ENCODE measurements at places on chromosomes 1 and 21. TPM values are rescaled to one million over a fixed set of nuclear protein-coding genes. Genes with fewer than 3 reads are reported as not detected.

DNA sequence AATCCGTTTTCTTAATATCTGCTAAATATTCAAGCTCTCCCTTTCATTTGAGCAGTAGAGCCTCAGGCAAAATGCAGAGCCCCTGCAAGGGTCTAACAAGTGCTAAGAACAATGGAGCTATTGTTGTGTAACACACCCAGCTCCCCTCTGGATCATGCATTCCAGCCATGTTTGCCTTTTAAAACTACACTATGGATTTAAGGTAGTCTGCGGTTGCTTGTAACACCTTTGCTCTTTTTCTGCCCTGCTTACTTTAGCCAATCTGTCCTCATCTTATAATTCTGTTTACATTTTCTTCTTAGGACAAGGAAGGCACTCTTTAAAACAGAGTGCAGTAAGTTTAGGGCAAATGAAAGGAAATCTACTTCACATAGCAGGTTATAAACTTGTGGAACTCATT lies 60.0 kb upstream of the C1orf105 start:
- DNase-seq: no peak

The LORICRIN gene
- total RNA-seq: not detected

GRCh38 chr1:14800500-14801076 lies 202.1 kb downstream of the KAZN start:
- no peak for DNase-seq

The RO60 gene
- total RNA-seq: 161 TPM

- no peak for DNase-seq
Observed at GRCh38 chr1:41533731-41534080, 49.2 kb upstream of the EDN2 start.

The CCDC17 gene
- 0.56 TPM for total RNA-seq

The HLX gene
- total RNA-seq: 4.3 TPM

DNA sequence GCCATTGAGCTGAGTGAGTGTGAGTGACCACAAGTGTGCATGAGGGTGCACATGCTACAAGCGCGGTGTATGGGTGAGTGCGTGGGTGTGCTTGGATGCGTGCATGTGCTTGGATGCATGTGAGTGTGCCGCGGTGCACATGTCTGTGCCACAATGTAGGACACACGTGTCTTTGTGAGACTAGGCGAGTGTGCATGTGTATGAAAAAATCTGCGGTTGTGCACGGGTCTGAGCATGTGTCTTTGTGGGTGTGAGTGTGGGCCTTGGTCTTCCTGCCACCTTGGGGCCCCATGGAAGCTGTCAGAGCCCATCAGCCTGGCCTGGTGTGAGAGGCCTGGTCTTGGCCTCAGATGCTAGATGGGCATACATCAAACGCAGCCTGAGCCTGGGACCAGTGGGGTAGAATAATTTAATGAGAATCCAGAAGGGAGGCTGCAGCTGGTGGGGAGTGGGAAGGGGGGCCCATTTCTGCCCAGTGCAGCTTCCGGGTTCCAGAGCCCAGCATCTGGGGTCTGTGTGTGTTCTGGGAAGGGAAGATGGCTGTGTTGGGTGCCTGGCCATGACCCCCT lies 103.9 kb upstream of the SLC2A1 start:
- no peak for DNase-seq

The KCNJ9 gene
- not detected for total RNA-seq

GRCh38 chr1:178942285-178943198 lies 71.7 kb upstream of the ANGPTL1 start:
- DNase-seq: peak; percentile 62

DNA sequence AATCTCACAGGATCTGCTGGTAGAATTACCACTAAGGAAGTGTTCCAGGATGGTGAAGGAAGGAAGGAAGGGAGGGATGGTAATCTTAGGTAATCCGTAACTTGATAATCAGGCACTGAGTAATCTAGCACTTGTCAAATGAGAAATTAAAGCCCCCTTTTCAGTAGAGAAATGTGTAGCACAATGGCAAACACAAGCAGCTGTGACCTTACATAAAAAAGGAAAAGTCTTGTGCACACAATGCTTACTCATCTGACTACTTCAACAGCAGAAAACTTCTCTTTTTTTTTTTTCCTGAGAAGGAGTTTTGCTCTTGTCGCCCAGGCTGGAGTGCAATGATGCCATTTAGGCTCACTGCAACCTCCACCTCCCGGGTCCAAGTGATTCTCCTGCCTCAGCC lies 6.1 kb downstream of the NUP210L start:
- DNase-seq: peak; percentile 47

The WDTC1 gene
- total RNA-seq: 9.9 TPM

DNA sequence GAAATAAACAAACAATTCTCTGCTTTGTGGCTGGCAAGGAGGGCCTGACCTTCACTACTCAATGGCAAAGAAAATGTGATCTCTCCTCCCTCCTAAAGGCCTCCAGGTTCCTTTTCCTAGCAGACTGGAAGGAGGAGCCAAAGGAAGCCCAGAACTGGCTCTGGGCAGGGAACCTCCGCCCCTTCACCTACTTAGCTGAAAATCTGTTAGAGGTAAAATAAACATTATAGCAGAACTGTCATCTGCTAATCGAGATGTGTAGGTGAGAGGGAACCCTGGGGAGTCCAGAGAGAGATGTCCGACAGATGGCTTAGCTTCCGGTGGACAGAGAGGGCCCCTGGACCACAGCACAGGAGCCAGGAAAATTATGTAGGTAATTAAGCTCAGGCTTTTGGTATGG lies 75.2 kb upstream of the KCNA3 start:
- no peak for DNase-seq
